Osteoblast (primary cell): ENCODE measurements at places on chromosomes 13 and 19. TPM values are rescaled to one million over a fixed set of nuclear protein-coding genes. Genes with fewer than 3 reads are reported as not detected.

LENG1 gene
- 4.7 and 5.3 TPM in 2 replicates for total RNA-seq

GIPC3 gene
- under 0.01 TPM in 1 of 2 replicates, not detected in the other for total RNA-seq

CYP2A7 gene
- total RNA-seq: not detected in 2 replicates

KCTD12 gene
- total RNA-seq: 29.0 and 56.0 TPM in 2 replicates

ZNF723 gene
- total RNA-seq: not detected in 2 replicates

LILRA1 gene
- total RNA-seq: not detected in 2 replicates

CLEC17A gene
- under 0.01 TPM in 1 of 2 replicates, not detected in the other for total RNA-seq
